ENCODE measurements at places on chromosomes 3 and 15.

GRCh38 chr3:130950641-130951040, 56.8 kb downstream of the ATP2C1 start:
- no peak for DNase-seq

- no peak for DNase-seq
Measured at GRCh38 chr3:188581365-188581764, 427.4 kb downstream of the LPP start.

DNA sequence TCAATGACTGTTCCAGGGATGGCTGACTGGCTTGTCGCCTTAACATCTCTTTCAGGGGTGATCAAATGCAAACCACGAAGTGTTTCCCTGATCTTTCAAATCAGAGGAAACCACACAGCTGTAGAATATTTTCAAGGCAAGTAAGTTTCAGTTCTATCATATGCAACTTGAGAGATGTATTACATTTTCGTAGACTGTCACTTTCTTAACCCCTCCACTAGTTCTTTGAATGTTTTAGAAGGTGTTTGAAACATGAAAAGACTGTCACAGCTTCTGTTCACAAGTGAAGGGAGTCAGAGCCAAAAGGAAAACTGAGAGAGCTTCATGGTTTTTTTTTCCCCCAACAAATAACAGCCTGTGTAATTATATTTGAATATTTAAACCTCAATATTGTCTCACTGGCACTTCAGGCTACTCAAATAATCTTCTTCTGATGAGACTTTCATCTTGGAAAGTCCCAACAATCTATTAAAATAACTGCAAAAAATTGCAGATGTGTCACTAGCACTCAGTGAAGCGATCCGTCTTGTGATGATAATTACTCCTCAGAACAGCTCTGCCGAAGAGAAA, 25.9 kb upstream of the CAPN7 start:
- no peak for DNase-seq

DNA sequence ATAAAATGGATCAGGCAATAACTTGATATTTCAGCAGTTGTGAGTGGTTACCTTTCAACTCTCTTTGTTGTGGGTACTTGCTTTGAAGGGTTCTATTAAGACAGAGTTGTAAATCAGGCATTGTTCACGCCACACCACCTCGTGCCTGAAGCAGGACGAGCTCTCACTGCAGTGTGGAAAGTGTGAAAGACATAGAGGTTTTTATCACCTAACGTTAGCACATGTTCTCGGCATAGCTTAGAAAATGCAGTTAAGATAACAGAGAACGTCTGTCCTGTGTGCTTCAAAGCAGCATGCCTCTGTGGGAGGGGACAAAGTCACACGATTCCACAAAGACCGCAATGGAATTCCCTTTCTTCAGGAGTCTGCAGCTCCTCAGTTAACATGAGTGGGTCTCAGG, 7.8 kb downstream of the ADAMTS17 start:
- DNase-seq, result no peak

All from gastrocnemius medialis (tissue), 4 donors.